Sciatic nerve (tissue), 2 donors: ENCODE measurements at places on chromosomes 7 and 10.

GRCh38 chr7:42095791-42096190 lies 141.2 kb downstream of the GLI3 start:
- no peak for DNase-seq

DNA sequence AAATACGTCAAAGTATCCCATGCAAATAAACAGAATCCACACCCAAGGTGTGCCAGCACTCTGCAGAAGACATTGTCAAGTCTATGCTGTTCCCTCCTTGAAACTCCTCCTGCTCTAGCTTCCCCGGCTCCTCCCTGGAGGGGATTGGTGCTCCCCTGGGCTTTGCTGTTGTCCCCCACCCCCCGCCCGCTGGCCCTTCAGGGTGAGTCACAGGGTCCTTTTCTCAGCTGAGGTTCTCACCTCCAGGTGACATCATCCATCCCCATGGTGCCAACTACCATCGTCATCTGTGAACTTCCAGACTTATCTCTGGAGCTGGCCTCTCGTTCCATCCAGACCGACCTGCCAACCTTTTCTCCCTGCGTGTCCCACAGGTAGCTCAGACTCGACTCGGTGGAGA lies 77.0 kb downstream of the ITIH5 start:
- DNase-seq: no peak

- DNase-seq: no peak
Measured at GRCh38 chr7:45203936-45204445, 46.4 kb downstream of the RAMP3 start.

- no peak for DNase-seq
Measured at GRCh38 chr10:45155784-45156183, 155.1 kb downstream of the ZNF22 start.

DNA sequence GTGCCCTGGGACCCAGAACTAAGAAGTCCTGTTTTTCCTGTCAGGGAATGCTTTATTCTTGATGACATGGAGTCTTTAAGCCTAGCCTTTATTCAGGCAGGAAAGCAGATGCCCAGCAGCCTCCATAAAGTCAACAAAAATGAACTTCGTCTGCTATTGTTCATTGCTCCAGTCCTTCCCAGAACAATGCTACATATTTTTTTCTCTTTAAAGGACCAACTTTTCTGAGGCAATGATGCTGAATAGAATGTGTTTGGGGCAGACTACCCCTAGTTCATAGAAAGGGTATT lies 47.6 kb upstream of the PDCD4 start:
- DNase-seq: no peak

DNA sequence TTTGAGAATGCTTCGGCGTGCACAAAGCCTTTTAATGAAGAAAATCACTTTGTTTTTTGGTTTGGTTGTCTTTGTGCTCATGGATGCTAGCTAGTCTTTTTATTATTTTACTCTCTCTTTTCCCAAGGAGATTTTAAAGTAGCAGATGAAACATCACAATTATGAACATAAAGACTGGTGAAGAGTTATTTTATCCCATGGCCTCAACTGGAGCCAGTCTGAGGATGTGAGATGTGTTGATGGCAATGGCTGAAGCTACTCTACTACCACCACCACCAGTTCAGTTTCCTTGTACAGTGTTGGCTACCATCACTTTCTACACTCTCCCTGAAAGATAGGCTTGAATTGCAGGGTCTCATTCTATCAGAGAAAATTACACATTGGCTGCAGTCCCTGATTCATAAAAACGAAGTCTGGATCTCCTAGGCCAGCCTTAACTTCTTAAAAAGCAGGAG lies 494 bp upstream of the HERC4 start:
- no peak for DNase-seq
